Activated CD4-positive, alpha-beta T cell treated with anti-CD3 and anti-CD28 coated beads, Interleukin-2, amount 50 U/mL, for 48 hours (primary cell): ENCODE measurements at places on chromosomes 7 and 10.

GRCh38 chr7:99562832-99563231, 4.4 kb downstream of the ZNF655 start:
- peak; percentile 33 for DNase-seq

DNA sequence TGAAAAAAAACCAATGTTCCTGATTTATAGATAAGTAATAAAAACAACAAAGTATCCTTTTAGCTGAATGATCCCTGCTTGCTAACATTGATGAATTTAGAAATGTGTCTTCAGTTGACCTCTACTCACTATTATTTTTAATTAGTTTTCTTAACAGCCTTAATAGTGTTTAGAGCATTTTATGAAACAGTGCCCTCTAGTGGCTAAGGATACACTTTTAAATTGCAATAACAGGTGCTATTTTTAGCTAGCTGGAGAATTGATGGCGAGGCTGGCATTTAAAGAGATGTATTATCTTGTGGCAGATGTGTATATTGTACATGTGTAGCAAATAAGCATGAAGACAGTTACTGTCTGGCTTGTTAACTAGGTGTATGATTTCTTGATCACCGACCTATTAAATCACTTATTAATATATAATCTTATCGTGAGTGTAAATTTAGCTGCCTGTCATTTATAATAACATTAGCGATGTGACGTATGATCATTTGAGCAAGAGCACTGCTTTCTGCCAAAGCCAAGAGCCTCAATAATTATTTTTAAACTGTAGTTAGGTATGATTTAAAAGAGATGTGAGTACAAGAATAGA, 451.9 kb downstream of the DPP6 start:
- DNase-seq: no peak

DNA sequence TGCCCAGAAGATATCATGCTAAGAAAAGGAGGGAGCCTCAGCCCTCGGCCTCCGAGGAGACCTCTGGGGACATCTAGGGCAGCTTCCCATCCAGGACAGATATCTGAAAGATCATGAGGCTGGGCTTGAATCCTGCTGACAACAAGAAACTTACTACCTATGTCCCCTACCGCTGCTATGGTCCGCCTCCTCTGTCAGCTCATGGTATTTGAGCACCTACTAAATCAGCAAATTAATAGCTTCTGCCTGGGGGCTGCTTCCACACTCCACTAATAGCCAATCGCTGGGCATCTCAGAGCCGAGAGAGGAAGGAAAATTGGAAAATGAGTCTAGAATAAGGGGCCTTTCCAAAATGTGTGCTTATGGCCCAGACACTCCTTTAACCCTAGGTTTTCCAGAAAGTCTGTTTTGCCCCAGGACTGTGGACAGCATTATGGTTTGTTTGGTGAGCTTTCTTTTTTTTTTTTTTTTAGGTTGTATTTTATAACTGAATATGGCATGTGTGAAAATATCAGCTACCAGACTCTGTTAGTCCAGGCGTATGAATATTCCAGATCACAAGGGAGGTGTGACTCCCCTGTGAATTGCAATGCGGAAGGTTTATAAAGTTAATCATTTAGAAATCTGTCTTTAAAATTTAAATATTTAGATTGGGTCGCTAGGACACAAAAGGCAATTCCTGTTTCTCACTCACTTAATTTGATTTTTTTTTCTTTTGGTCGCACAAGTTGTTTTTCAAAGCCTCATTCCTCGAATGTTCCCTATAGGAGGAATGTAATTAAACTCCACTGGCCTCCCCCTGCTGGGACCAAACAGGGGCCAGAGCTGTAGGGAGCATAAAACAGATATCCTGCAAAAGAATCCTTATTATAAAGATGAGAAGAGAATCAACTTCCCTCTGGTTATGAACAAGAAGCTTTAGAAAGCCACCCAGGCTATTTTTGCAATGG, 89.4 kb downstream of the PARP12 start:
- no peak for DNase-seq

- no peak for DNase-seq
Measured at GRCh38 chr10:79410315-79411094, 34.9 kb downstream of the ZCCHC24 start.

GRCh38 chr10:80614576-80615416, 77.1 kb downstream of the SH2D4B start:
- DNase-seq: no peak

GRCh38 chr10:121205625-121206024, 354.5 kb downstream of the WDR11 start:
- no peak for DNase-seq

DNA sequence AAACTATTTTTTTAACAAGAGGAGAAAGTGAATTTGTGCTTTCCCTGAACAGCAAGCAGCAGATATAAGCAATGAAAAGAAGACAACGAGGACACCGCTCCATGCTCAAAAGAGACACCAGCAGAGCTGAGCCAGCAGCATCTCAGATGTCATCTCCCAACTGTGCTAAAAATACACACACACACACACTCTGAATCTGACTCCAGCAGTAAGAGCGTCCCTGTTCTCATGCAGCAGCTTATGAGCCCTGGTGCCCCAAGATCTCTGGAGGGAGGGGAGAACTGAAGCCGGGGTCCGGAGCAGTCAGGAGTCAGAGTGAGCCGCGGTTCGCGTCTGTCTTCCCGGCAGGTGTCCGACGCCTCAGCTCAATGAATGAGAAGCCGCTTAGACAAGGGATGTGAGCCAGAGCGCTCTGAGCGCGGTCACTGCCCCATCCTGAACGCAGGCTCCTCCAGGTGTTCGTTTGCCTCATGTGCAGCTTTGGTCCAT, 49.2 kb downstream of the SVIL start:
- peak; percentile 17 for DNase-seq

DNA sequence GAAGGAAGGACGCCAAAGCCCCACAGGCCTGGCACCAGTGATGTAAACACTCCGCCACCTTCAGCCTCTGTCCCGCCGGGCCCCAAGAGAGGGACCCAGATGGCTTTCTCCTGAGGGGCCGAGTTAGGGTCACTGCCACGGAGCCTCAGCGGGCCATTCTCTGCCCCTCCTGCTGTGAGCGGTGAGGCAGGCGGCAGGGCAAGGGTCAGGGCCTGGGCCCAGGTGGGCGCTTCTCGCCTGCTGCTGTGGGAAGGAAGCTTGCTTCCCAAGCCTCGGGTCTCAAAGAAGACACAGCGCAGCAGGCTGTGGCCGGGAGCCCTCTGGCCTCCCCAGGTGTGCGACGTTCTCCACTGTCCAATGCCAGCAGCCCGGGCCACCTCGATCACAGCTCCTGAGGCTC, 84.8 kb downstream of the PROSER2 start:
- no peak for DNase-seq

- DNase-seq: no peak
Measured at GRCh38 chr10:99410146-99410545, 20.3 kb downstream of the GOT1 start.

GRCh38 chr7:101858437-101859385, 41.3 kb downstream of the CUX1 start:
- DNase-seq: no peak

DNA sequence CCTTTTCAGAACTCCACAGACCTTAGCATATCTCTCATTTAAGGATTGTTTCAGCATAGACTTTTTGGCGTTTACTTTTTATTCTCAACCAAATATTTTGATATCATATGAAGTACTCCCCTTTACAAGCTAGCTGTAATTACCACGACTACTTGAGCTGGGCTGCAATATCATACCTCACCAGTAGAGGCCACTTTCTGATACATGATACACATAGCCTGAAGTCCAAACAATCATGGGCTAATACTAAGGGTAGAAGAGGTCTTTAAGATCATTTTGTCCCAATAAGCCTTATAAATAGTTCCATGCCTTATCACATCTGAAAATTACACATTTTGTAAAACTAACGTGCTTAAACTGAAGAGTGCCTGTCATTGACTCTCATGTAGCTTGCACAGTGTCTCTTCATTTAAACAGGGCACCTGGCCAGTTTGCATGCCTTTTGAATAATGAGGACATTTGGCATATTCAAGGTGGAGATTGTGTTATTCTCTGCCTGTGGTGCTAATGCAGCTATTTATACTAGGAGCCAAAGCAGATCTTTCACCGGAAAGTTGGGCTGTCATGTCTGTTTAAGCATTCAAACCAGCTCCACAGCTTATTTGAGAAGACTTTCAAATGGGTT, 403.7 kb upstream of the ZMIZ1 start:
- DNase-seq: peak; percentile 13

- DNase-seq: no peak
Measured at GRCh38 chr10:34548466-34548865, 266.6 kb downstream of the PARD3 start.

DNA sequence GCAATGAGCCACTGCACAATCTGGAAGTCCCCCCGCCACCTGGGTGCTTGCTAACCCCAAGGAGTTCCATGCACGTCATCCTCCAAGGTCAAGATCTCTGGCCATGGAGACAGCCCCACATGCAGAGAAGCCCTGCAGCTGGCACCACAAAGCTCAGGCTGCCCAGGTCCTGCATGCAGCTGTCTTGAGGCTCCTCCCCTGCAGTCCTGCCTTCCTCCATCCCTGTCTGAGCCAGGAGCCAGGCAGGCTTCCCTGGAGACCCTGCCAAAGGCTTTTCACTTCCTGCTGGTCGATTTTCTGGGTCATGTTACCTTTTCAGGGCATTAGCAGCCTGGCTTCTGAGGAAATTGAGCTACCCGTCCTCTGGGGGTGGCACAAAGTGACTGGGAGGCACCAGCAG, 12.5 kb upstream of the TMEM72 start:
- DNase-seq: no peak

DNA sequence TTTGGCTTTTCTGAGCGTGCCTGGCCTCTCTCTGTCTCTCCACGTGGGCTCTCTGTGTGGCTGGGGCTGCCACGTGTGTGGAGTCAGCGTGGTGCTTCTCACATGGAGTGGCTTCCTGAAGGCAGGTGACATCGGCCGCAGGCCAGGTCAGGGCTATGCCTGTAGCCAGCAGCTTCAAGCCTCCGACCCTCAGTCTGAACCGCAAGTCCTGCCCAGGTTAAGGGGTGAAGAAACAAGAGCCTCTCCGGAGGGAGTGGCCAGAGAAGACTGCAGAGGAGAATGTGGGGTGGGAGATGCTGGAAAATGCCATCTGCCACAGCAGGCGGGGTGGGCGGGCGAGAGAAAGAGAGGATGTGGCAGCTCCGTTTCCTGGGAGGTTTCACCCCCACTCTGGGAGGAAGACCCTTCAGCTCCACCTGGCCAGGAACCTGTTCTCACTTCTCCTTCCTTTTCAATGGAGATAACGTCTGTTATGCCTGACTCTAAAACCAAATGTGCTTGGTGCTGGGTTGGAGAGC, 14.3 kb upstream of the VIPR2 start:
- no peak for DNase-seq

DNA sequence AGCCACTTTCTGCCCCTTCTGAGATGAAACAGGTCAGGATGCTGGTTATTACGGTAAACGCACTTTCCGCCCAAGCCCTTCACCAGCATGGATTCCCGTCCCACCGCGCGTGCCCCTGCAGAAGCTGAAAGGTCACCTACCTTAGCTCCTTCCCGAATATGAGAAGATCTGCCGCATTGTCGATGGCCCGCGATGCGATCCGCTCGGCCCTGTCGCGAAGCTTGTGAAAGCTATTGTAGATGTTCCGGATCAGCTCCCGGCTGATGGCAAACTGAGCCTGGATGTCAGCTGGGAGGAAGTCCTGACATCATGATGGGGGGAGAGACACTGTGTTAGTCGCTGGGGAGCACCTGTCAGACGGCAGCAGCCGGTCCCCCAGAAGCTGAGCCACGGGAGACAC, 22.1 kb downstream of the NUDT1 start:
- DNase-seq: no peak

DNA sequence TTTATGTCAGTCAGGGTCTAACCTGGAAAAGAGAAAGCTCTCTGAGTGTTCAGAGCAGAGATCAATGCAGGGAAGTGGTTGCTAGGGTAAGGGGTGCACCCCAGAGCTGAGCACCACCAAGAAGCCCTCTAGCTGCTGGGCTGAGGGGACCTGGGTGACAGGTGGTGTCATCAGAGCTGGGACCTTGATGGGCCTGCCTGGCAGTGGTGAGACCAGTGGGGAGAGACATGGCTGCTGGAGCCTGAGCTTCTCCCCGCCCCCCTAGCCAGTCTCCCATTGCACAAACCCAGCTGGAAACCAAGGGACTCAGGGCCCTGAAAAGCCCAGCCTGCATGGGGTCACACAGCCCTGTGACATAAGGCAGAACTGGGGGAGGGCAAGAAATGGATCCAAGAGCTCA, 49.1 kb upstream of the OSBPL3 start:
- DNase-seq: peak; percentile 12

- DNase-seq: no peak
Measured at GRCh38 chr7:22727714-22728035, 675 bp downstream of the IL6 start.

- no peak for DNase-seq
Measured at GRCh38 chr10:111177379-111177778, 100.5 kb downstream of the ADRA2A start.

DNA sequence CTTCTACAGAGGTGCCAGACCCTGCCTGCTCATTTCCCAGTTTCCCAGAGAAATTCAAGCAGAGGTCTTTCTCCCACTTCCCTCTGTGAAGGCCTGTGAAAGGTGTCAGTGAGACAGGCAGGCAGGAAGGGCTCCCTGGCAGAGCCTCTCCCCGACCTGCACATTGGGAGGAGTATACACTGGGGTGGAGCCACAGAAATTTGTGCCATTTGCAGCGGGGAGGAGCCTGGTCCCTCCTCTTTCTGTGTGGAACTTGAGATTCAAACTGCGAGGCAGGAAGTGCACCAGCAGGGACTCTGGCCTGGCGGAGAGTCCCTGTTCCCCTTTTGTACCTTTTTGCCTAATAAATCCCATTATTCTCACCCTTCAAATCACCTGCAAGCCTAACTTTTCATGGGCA, 54.6 kb upstream of the OPN4 start:
- no peak for DNase-seq

DNA sequence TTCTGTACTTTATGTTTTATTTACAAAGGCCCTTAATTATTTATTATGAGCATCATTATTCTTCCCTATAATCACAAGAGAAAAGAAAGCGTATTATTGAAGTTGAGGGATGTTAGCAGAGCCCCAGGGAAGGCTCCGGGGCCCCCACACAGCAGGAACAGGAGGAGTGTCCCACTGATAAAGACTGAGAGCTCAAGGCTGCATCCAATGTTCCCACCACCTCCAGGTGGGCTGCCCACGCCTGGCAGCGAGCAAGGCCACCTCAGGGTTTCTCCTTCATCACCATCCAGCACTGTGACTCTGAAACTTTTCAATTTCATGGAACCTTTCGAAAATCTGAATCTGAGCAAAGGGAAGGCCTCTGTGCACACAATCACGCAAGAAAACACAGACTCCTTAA, 35.9 kb upstream of the WIPF3 start:
- DNase-seq: no peak

DNA sequence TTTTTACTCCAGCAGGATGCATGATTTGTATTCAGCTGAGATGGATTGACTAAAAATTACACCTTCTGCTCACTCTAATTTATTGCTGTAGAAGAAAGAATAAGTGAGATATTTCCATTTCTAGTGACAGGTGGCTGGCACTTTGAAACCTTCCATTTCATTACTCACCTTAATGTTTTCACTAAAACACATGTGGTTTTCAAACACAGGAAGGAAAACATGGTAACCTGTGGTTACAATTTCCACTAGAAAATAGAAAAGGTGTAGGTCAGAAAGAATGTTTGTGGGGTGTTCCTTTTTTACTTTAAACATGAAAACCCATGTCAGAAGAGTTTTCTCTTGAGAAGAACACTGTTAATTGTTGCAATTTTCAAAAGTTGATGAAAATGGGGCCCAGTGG, 12.0 kb upstream of the PRKCQ start:
- DNase-seq: no peak
